ENCODE measurements at places on chromosomes 11 and 22.

DNA sequence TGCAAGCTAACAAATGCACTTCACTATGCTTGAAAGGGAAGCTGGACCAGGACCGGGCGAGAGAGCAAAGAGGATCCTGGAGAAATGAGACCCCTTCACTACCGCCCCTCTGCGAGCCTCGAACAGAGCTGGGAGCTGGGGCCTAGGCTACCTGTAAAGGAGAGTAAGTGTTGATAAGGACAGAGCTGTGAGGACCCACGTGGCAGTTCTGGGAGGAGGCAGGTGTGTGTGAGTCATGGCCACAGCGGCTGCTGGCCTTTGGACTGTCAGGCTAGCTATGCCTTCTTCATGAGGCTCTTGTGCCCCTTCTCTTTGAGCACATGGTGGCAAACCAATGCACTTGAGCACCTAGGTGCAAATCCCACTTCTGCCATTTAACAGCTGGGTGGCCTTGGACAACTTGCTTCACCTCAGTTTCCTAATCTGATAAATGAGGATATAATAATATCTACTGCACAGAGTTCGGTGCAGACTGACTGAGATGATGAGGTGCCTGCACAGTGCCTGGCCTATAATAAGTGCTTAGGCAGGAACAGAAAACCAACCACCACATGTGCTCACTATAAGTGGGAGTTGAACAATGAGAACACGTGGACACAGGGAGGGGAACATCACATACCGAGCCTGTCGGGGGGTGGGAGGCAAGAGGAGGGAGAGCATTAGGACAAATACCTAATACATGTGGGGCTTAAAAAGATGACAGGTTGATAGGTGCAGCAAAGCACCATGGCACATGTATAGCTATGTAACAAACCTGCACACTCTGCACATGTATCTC, 35.3 kb upstream of the KCNJ11 start:
- DNase-seq, result no peak

GRCh38 chr11:34266090-34266912, 91.5 kb downstream of the ABTB2 start:
- DNase-seq, result no peak

DNA sequence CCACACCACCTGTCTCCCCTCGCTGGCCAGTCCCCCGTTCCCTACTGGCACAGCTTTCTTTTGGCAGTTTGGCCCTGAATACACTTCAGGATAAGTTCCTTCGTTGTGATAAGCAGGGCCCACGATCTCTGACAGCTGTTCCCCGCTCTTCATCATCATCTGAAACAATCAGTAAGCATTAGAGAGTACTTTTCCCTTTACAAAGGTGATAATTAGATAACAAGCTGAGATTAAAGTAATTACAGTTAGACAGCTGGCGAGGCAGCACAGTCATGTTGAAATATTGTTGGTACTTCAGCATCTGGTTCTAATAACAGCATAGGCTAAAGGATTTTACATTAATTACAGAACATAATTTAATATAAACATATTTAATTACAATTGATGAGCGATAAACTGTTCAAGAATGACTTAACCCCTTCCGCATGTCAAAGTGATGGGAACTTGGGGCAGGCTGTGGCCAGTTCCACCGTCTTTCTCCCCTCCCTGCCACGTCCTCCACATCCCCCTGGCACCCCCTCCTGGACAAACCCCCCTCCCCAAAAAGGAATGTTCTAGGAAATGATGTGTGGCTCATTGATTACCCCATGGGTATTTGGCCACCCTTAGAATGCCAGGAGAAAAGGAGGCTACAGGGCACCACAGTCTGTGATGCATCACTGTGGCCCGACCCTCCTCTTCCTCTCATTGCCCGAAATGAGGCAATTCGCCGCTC, 134.9 kb downstream of the RCN1 start:
- no peak for DNase-seq

GRCh38 chr11:64877390-64878222, 815 bp downstream of the EHD1 start:
- DNase-seq, result no peak

DNA sequence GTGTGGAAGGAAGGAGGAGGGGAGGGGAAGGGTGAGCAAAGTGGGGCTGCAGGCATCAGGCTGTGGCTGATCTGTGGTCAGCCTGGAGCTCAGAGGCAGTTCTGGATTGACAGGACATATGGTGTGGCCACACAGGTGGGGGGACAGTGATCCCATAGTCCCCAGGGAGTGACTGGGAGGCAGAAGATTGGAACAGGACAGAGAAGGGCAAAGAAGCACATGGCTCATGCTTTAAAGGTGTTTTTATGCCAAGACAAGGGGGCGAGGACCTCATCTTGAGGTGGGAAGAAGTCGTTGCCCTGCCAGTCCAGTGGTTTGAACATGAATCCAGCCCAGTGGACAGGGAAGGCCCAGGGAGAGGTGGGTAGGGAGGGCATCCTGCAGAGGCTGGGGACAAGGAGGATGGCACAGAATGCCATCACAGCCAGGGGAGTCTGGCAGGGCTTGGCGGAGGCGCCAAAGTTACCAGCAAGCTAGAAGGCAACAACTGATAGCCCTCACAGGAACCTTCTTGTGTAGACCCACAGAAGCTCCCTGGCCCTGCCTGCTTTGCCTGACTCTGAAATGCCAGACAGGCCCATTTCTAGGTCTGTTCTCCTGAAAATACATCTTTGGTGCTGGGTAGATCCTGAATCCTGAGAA, 3.1 kb downstream of the BET1L start:
- DNase-seq, result peak; percentile 49

DNA sequence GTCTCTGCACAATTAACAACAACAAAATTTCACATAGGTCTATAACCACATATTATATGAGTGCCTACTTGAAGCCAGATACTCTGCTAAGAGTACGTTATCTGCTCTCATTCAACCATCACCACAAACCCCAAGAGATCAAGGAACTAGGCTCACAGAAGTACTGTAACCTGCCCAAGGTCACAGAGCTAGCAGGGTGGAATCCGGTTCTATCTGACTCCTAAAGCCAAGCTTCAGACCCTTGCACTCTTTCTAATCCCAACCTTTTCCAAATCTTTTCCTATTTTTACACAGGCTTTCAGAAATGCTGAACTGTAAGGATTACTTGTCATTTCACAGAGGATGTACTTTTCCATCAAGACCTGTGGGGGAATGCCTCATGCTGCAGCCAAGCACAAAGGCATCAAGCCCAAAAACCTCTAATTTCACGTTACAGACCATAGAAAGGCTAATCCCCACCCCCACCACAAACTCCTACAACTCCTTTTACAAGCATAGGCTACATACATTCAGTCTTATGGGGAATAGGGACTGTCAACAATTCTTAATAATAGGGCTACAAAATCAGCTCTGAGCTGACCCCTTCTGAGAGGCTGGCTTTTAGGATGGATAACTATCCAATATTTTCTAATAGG, 927 bp downstream of the PRCP start:
- DNase-seq, result no peak

GRCh38 chr22:45784357-45785277, 113.0 kb downstream of the ATXN10 start:
- DNase-seq, result no peak

GRCh38 chr11:75421035-75421602, 11.9 kb downstream of the KLHL35 start:
- no peak for DNase-seq

DNA sequence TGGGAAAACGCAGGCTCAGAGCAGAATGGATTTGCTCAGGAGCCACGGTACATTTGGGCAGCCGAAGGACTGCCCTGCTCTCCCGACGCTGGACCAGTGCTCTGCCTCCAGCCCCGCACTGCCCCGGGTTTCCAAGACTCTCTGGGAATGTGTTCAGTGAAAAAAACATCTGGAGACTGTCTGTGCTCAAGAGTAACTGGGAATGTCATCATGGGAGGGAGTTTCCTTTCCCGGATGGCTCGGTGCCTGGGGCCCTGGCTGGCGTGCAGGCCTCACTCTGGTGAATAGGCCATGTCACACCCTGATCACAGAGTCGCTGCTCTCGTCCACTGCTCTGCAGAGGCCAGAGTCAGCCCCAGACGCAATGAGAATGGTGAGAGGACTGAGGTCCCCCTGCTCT, 9.8 kb upstream of the APOL6 start:
- no peak for DNase-seq

GRCh38 chr11:105137286-105137685, 2.3 kb downstream of the CARD18 start:
- DNase-seq, result no peak

DNA sequence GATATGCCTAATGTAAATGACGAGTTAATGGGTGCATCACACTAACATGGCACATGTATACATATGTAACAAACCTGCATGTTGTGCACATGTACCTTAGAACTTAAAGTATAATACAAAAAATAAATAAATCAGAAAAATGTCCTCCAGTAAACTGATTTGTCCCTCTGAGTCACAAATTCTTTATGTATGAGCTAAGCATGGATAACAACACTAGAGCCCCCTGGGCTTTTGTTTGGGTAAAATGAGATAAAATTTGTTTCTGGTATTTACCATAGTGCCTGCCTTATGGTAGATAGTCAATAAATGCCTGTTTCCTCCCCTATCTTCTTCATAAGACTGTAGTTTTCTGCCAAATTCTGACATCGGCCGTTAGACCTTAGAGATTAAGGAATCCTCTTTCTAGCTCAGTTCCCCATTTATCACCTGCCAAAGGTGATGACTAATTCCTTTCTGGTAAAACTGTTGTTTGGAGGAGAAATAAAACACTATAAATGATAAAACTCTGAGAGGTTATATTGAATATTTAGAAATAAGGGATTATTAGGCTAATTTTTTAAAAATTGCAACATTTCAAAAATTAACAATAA, 43.6 kb upstream of the LUZP2 start:
- DNase-seq, result no peak

- DNase-seq, result no peak
Measured at GRCh38 chr11:114225661-114226060, 70.5 kb upstream of the NNMT start.

DNA sequence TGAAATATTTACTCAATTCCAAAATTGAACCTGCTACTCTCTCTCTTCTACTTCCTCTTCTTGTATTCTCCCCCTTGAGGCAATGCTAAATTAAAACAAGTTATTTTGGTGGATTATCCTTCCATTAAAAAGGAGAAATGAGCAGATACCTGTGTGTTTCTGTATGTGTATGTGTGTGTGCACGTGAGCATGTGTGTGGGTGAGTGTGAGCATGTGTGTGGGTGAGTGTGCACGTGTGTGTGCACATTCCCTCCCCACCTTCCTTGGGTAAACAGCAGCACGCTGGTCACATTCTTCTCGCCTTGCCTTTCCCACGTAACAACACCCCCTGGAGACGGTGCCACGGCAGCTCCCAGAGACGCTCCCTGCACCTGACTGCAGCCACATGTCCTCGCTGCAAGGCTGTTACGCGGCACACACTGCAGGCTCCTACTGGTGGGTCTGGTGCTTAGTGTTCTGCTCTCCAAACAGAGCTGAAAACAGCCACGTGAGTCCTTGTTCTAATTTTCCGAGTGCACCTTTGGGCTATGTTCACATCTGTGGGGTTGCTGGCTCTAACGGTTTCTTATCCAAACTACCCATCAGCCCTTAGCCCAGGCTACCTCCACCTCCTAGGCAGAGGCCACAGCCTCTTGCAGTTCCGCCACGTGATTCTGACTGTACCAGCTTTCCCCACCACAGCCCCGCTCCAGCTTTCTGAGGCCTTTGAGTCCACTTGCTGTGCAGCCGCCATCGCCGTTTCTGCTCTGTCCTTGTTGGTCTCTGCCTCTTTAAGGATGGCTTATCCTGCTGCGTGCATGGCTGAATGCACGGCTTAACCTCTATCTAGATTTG, 123.4 kb downstream of the CTTN start:
- no peak for DNase-seq

DNA sequence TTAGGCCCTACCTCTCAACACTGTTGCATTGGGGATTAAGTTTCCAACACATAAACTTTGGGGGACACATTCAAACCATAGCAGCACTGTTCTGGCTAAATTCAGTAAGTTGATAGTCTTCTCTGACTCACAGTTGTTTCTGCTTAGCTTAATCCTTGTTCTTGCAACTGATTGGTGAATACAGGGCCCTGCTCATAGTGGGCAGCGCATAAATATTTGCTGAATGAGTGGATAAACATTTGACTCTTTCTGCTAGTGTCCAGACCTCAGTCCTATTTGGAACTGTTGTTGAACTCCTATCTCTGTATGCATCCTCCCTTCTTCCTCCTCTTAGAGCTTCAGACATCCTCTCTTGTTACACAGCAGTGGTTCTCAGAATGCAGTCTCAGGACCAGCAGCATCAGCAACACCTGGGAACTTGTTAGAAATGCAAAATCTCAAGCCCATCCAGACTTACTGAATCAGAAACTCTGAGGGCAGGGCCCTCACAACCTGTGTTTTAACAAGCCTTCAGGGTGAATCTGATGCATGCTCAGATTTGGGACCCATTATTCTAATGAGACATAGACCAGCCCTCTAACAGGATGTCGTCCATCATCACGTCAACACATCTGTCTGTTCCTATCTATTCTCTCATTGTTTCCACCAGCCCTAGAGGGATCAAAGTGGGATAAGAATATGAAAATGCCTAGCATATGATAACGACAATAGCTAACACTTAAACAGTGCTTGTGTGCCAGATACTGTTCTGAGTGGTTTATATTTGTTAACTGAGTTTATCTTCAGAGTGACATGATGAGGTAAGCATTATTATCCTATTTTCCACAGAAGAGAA, 22.3 kb downstream of the SPON1 start:
- no peak for DNase-seq

DNA sequence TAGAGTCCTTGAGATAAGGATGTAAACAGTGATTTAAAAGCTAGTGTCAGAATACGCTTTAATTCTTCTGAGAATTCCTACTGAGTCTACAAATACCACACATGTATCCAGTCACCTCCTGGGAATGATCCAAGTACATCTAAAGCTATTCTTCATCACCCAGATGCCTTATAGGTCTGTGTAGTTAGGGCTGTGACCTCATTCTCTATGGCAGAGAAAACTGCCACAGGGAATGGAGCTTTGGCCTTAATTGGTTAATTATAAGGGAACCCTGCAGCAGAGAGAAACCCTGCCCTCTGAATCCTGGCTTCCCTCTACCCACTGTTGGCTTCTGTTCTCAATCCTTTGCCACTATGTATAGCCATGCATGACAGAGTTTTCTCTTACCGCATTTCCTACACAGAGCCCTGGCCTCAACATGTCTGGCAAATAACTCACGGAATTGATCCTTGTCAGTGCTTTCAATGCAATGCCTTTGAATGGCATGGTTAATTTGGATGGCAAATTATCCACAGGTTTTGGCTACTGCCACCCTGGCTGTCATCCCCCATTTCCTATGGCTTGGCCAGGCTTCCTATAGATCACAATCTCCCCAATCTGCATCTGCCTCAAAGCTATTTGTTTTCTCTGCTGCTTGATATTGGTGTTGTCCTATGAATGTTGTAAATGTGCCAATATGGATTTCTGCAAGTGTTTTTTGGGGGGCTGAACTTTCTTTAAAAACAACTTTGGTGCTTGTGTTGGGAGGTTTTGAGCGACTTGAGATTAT, 2.9 kb downstream of the DIXDC1 start:
- no peak for DNase-seq

GRCh38 chr11:62601122-62601371, 618 bp downstream of the MTA2 start:
- DNase-seq, result no peak

GRCh38 chr22:38567531-38568285, 2.3 kb downstream of the DMC1 start:
- DNase-seq, result no peak

All from activated CD8-positive, alpha-beta memory T cell treated with anti-CD3 and anti-CD28 coated beads for 24 hours (primary cell).